ENCODE measurements at places on chromosomes 4 and X.

DNA sequence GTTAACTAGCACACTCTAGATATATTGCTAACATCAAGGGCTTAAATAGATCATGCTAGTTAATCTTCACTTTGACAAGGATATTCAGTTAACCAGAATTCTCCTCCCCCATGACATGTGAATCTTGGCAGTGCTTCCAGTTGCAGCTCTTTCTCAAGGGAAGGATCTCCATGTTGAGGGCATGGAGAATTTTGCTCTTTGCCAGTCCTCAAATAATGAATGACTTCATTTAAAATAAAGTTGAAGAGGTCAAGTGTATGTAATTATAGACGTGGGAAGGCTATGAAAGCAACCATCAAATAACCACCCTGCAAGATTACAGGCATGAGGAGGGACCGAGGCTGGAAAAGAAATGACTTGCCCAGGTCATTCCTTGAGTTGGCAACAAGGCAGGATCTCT, 87.3 kb upstream of the CPEB2 start:
- DNase-seq: no peak

GRCh38 chr4:118754890-118755289, 69.7 kb downstream of the METTL14 start:
- DNase-seq: no peak

DNA sequence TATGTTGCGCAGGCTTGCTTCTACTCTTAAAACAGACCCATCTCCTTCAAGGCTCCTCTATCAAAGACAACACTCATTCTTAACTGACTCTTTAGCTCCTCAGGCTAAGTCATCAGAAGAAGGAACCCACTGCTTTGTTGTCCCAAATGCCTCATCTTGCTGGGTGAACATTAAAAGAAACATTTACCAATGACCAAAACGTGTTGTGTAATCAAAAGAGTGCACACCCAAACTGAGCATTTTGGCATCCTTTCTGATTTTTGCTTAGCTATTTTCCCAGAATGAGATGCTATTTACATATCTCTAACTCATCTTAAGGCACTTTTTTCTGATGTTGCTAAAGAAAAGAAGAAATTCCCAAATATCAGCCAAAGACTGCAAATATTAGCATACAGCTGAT, 131.7 kb upstream of the VCX3A start:
- DNase-seq: no peak

DNA sequence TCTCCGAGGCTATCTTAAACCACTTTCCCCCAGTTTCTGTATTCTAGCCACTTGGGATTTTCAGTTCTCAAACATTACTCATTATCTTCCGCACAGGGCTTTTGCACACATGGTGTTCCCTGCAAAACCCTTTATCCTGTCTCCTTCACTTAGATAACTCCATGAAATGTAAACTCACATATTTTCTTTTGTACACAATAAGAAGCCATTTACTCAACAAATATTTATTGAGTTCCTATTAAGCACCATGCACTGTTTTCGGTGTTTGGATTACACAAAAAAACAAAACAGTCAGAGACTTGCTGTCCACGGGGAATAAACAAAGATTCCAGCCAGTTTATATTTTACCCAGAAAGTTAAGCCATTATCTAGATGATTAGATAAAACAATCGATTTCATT, 42.5 kb upstream of the UNC5C start:
- DNase-seq: no peak

- no peak for DNase-seq
Measured at GRCh38 chr4:47641755-47642154, 156.7 kb downstream of the ATP10D start.

DNA sequence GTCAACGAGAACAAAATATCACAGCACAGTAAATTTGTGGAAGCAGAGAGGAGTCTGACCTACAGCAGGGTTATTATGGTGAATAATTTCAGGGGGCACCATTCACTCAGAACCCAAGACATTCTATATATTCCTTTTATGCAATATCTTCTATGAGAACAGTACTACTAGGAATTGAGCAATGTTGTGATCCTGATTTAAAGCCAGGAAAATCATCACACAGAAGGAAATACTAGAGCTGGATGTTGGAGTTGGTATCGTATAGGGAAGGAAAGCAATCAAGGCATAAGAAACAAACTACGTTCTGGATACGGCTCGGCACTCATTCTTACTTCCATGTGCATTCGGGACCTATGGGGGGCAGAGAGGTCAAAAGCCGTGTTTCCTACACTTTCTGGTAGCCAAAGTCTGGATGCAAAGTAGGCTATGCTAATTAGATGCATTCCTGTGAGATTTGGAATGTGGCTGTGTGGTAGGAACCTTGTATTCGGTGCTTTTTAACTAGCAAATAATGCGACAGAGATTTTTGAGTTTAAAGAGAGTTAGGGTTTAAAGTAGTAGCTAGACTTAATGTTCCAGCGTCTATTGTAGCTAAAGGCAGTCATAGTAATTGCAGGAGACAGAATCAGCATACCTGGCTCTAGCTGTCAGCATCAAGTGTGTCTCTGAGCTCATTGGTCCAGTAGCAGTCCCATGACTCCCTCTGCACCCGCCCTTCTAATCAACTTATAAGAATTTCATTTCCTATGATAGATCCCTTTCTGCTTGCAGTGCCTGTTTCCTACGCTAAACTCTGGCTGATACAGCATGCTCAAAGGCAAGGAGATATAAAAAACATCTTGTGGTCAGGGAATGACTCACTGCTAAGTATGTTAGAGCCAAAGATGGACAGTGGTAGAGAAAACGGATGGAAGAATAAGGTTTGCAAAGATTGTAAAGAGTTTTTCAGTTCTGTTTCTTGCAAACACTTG, 43.3 kb upstream of the PDGFC start:
- DNase-seq: no peak

GRCh38 chr4:80610199-80610598, 274.7 kb downstream of the CFAP299 start:
- no peak for DNase-seq

GRCh38 chr4:163523791-163524365, 29.4 kb downstream of the TMA16 start:
- DNase-seq: no peak

GRCh38 chr4:185839194-185839712, 27.3 kb upstream of the SORBS2 start:
- no peak for DNase-seq

- no peak for DNase-seq
Measured at GRCh38 chrX:81294101-81294500, 92.2 kb downstream of the SH3BGRL start.

Data from stimulated activated CD8-positive, alpha-beta memory T cell treated with anti-CD3 and anti-CD28 coated beads, Interleukin-4, amount 100 ng/mL, for 4 hours (primary cell).